Uterus (tissue), 4 donors: ENCODE measurements at places on chromosomes 13 and 19. TPM values are rescaled to one million over a fixed set of nuclear protein-coding genes. Genes with fewer than 3 reads are reported as not detected.

Gene CGB3
- total RNA-seq: not detected

Gene CD209
- 8.8 TPM for total RNA-seq

DNA sequence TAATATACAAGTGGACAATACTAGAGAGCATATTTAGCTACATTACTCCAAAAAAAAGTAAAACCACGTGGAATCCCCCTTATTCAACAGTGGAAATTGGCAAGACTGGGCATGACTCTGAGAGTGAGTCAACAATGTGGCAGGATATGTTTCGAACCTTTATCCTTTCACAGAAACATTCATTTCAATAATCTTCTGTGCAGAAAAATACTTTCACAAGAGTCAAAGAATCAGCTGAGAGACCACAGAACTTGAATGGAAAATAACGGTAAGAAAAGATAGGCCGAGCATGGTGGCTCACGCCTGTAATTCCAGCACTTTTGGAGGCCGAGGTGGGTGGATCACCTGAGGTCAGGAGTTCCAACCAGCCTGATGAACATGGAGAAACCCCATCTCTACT, 25.1 kb upstream of the CD70 start:
- no peak overlapping the region for H3K27ac ChIP-seq
- no peaks in the 10 kb centered on the region for H3K27me3 ChIP-seq
- H3K36me3 ChIP-seq: no peaks in the 10 kb centered on the region

DNA sequence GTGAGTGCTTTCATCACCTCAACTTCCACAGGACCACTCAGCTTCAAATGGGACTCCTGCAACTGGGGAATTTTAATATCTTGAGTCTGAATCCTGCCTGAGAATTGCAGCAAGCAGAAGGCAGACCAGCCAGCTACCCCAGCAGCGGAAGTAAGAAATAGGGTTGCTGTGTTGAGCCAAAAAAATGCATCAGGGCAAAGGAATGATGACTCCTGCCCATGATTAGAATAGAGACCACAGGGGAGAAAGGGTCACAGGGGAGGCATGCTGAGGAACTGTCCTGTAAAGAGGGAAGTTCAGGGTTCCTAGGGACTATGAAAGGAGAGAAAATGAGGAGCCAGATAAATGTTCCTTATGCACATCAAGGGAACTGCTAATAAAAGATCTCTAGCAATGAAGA, 370.2 kb downstream of the KCTD12 start:
- no peak overlapping the region for H3K27ac ChIP-seq
- H3K36me3 ChIP-seq: no peaks in the 10 kb centered on the region
- no peaks in the 10 kb centered on the region for H3K27me3 ChIP-seq
- no peak for DNase-seq

DNA sequence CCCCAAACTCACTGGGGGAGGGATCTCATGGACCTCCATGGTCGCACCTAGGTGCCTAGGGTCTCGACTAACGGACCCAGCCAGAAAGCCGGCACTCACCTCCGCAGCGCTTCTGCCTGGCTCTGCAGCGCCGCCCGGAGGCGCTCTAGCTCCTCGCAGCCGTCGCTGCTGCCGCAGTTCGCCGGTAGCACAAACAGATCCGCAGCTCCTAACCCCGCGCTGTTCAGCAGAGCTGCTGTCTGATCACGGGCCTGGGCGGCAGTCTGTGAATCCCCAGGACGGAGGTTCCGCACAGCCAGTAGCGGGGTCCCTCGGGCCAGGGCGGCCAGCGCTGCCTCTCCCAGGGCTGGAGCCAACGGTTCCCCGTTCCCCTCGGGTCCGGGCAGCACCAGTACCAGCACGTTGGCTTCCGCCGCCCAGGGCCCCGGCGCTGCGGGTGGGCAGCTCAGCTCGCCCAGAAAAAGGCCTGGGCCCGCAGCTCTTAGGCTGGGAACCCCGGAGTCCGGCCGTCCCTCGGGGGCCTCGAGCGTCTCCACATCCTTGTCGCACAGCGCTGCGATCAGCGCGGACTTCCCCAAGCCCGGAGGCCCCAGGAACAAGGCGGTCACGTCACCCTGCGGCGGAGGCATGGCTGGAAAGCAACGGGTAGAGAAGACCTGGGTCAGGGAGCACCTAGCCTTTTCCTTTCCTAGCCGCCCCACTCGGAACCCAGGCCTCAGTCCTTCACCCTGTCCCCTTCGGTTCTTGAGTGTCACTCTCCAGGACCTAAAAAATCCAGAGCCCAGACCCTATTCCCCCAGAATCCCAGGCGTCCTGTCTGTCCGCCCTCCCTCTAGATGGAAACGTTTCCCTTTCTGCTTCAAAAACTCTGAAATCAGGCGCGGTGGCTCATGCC, 977 bp downstream of the IRGQ start:
- H3K27ac ChIP-seq: peak overlapping the region; percentile 87
- H3K4me1 ChIP-seq: peaks cover 5% of the 10 kb centered on the region
- no peaks in the 10 kb centered on the region for H3K36me3 ChIP-seq
- peak overlapping the region; percentile 64 for H3K4me3 ChIP-seq

DNA sequence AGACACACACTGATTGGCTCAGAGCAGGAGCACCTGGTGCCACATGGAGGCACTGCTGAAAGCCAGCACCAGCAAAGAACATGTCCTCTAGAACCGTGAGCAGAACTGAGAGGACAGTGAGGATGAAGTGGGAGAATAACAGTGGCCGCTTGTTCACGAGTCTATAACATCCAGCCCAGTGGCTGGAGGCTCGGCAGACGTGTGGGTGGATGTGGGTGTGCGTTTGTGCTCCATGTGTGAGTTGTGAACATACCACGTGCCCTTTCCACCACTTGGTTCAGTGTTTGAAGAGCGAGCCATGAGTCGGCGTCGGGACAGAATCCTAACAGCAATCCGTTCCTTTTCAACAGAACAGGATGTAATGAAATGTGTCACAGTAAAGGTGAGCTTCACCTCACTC, 113.0 kb downstream of the SOX1 start:
- no peak overlapping the region for H3K4me3 ChIP-seq
- DNase-seq: no peak
- no peaks in the 10 kb centered on the region for H3K27me3 ChIP-seq
- H3K4me1 ChIP-seq: no peaks in the 10 kb centered on the region
- no peaks in the 10 kb centered on the region for H3K36me3 ChIP-seq
- H3K27ac ChIP-seq: no peak overlapping the region

- H3K27me3 ChIP-seq: no peaks in the 10 kb centered on the region
- H3K27ac ChIP-seq: no peak overlapping the region
- no peaks in the 10 kb centered on the region for H3K4me1 ChIP-seq
- no peak overlapping the region for H3K4me3 ChIP-seq
These were observed 67.4 kb upstream of the EDNRB start for GRCh38 chr13:77985866-77986636.

DNA sequence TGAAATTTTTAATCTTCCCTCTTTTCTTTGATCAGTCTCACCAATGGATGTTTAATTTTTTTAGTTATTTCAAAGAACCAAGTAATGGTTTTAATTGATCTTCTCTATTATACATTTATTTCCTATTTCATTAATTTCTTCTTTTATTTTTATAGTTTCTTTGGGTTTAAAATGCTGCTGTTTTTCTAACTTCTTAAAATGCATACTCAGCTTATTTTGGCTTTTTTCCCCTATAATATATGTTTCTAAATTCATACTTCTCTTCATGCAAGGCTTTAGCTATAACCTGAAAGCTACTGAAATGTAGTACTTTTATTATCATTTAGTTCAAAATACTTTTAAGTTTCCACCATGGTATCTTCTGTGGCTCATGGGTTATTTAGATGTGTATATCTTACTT, 53.9 kb downstream of the ANKRD10 start:
- H3K36me3 ChIP-seq: no peaks in the 10 kb centered on the region
- H3K4me3 ChIP-seq: no peak overlapping the region
- no peak overlapping the region for H3K27ac ChIP-seq
- no peaks in the 10 kb centered on the region for H3K4me1 ChIP-seq

DNA sequence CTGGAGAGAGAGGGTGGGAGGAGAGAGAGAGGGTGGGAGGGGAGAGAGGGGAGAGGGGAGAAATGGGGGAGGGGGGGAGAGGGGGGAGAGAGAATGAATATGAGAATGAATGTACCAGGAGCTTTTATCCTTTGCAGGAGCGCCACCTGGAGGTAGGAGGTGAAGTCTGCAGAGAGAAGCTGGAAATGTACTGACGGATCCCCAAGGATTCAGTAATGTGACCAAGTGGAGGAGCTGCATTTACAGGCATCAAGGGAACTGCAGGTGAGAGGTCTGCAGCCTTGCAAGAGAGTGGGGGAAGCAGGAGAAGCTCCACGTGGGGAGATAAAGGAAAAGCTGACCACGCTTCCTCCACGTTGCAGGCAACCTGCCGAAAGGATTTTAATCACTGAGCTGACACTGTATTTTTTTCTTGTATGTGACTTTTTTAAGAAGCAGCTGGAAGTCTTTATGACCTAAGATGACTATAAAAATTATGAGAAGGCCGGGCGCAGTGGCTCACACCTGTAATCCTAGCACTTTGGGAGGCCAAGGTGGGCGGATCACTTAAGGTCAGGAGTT, 33.7 kb downstream of the VSTM1 start:
- DNase-seq: no peak
- no peaks in the 10 kb centered on the region for H3K36me3 ChIP-seq
- H3K4me3 ChIP-seq: no peak overlapping the region
- H3K27me3 ChIP-seq: no peaks in the 10 kb centered on the region

- no peaks in the 10 kb centered on the region for H3K36me3 ChIP-seq
- no peak overlapping the region for H3K4me3 ChIP-seq
- peaks cover 11% of the 10 kb centered on the region for H3K27me3 ChIP-seq
- no peak for DNase-seq
These were observed 1.9 kb upstream of the PLPPR3 start for GRCh38 chr19:823565-824121.

DNA sequence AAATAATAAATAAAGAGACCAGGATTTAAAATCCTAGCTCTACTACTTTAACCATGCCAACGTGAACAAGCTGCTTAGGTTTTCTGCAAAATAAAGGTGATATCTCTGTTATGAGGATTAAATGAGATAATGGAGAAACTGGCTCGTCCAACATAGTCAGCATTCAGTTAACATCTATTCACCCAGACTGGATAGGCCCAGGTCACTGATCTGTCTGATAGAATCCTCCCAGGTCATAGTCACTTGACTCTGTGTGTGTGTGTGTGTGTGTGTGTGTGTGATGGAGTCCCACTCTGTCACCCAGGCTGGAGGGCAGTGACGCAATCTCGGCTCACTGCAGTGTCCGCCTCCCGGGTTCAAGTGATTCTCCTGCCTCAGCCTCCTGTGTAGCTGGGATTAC, 12.9 kb upstream of the RAB8A start:
- H3K4me1 ChIP-seq: no peaks in the 10 kb centered on the region
- H3K27ac ChIP-seq: no peak overlapping the region
- no peak overlapping the region for H3K4me3 ChIP-seq
- no peaks in the 10 kb centered on the region for H3K36me3 ChIP-seq

GRCh38 chr19:50387176-50387867, 3.2 kb downstream of the POLD1 start:
- H3K27me3 ChIP-seq: no peaks in the 10 kb centered on the region
- H3K4me3 ChIP-seq: no peak overlapping the region
- H3K36me3 ChIP-seq: no peaks in the 10 kb centered on the region
- H3K27ac ChIP-seq: no peak overlapping the region
- peaks cover 4% of the 10 kb centered on the region for H3K4me1 ChIP-seq

GRCh38 chr13:28056970-28057712, 43.2 kb downstream of the FLT3 start:
- no peaks in the 10 kb centered on the region for H3K36me3 ChIP-seq
- no peaks in the 10 kb centered on the region for H3K4me1 ChIP-seq
- DNase-seq: no peak
- H3K27me3 ChIP-seq: no peaks in the 10 kb centered on the region
- no peak overlapping the region for H3K27ac ChIP-seq

Gene NR2F6
- total RNA-seq: 14.3 TPM
